ENCODE measurements at places on chromosomes 13 and 19.

GRCh38 chr19:39254531-39255345, 6.1 kb upstream of the IFNL4 start:
- DNase-seq: no peak

- no peak for DNase-seq
These were observed 852 bp upstream of the CYP4F12 start for GRCh38 chr19:15671891-15672579.

DNA sequence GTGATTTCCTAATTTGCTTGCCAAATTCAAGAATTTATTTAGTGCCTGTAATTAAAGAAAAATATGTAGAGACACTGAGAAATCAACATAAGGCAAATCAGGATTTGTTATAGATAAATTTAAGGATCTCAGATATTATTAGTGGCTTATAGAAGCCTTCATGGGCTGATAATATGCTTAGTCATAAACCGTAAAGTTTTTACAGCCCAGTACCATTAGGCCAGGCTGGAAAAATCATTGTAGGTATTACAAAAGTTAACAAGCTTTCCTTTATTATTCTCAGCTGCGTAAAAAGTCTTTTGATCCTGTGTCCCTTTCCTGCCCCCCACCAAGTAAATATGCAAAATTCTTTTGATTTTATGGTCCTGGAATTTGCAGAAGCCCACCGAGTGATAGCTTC, 58.2 kb downstream of the SLITRK6 start:
- no peak for DNase-seq

DNA sequence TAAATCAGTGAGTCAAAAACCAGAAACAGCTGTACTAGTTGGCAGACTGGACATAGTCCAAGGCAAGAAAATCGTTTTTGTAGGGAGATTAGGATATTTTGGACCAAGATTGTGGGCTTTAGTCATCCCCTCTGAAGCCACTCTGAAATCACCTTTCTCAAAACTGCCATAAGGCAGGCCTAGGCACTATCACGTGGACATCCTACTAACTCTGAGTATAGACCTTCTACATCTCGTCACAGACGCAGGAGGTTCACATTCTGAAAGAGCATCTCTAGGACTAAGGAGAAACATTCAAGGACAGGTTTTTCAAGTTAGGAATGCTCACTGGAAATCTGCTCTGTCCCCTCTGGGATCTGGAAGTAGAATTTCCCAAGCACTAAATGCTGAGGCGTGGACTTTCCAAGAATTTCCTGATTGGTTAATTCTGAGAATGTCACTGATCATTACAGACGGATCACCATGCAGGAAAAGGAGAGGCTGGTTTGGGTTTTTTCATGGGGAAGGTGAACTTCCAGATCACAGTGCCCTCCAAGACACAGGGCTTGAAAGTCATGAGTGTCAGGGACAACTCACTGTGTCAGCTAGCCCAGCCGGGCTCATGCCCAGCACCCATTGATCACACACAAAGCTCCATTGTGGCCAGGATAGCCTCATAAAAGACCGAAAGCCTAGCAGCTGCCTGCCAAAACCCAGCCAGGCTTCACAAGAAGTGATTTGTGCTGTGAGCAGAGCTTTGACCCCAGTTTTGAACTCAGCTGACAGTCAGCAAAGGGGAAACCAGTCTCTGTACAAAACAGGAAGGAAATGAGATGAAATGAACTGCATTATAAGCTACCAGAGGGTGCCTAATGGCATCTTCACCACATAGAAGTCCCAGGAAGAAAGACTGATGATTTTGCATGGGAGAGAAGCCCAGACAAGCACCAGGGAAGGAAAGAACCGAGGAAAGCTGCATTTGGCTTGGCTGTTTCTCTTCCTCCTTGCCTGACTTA, 2.7 kb upstream of the RUBCNL start:
- DNase-seq: peak; percentile 81

All from head of caudate nucleus (tissue), 42 donors.